WTC11 (cell line): ENCODE measurements at places on chromosomes 7 and 10.

- no peak overlapping the region for H3K4me3 ChIP-seq
- H3K27ac ChIP-seq = no peak overlapping the region
- peaks cover 10% of the 10 kb centered on the region; the same call in 1 of the 2 replicates for H3K27me3 ChIP-seq
- H3K4me1 ChIP-seq = peaks cover 4% of the 10 kb centered on the region
- H3K36me3 ChIP-seq = no peaks in the 10 kb centered on the region
Measured at GRCh38 chr10:966466-967235, 21.6 kb upstream of the GTPBP4 start.

DNA sequence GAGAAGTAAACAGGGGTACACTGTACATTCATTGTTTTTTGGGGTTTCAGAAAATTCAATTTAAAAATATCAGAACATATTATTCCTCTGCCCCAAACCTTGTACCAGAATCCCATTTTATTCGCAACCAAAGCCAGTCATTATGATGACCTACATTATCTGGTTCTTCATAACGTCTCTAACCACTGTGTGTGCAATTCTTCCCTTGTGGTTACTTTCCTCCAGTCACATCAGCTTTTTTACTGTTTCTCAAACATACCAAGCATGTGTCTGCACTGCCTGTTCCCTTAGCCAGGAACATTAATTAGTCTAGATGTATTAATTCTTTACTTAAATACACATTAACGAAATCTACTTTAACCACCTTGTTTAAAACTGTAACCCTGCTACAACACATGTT lies 64.8 kb downstream of the THSD7A start:
- H3K4me3 ChIP-seq = no peak overlapping the region
- no peaks in the 10 kb centered on the region for H3K4me1 ChIP-seq
- DNase-seq = no peak
- H3K27me3 ChIP-seq = no peaks in the 10 kb centered on the region
- no peaks in the 10 kb centered on the region for H3K36me3 ChIP-seq
- H3K27ac ChIP-seq = no peak overlapping the region

GRCh38 chr7:2231992-2232765 lies 566 bp downstream of the MAD1L1 start:
- H3K4me3 ChIP-seq = peak overlapping the region; percentile 87
- H3K27ac ChIP-seq = peak overlapping the region; percentile 82; the same call in 1 of the 2 replicates
- H3K4me1 ChIP-seq = peaks cover 13% of the 10 kb centered on the region
- no peaks in the 10 kb centered on the region for H3K27me3 ChIP-seq
- DNase-seq = peak; percentile 32
- H3K36me3 ChIP-seq = peaks cover 38% of the 10 kb centered on the region

GRCh38 chr10:101227429-101228152 lies 1.7 kb downstream of the LBX1 start:
- H3K36me3 ChIP-seq = no peaks in the 10 kb centered on the region
- no peak overlapping the region for H3K27ac ChIP-seq
- DNase-seq = no peak
- H3K4me3 ChIP-seq = peak overlapping the region; percentile 22

GRCh38 chr7:83486536-83486935 lies 162.4 kb downstream of the SEMA3E start:
- no peaks in the 10 kb centered on the region for H3K36me3 ChIP-seq
- no peak overlapping the region for H3K4me3 ChIP-seq

DNA sequence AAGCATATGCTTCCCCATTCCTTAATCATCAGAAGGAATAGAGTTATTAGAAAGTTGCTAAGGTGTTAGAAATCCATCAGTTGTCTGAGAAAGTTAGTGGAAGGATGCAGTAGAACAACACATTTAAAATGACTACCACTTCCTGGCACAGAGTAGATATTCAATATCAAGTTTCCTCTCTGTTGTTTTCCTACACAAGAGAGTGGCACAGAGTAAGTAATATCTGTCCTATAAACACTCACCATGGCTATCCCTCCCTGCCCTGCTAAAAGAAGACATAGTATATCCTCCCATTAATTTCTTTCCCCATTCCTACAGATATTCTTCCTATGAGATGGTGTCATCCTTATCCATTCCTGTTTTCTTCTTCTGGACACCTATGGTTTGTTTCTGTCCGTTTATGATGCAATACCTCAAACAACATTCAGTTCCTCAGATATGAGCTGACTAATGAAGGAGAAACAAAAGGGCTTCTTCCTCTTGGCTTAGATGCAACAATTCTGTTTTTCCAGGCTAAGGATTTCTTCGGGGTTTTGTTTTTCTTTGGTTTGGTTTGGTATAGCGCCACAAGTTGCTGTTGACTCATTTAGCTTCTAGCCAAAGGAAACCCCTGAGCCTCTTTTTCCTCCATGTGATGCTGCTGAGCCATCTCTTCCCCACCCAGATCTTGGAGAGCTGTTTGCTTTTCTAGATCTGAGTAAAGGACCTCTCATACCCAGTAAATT lies 32.9 kb upstream of the BPGM start:
- no peak overlapping the region for H3K4me3 ChIP-seq
- H3K4me1 ChIP-seq = no peaks in the 10 kb centered on the region
- no peak for DNase-seq
- H3K36me3 ChIP-seq = no peaks in the 10 kb centered on the region
- H3K27me3 ChIP-seq = peaks cover 20% of the 10 kb centered on the region

DNA sequence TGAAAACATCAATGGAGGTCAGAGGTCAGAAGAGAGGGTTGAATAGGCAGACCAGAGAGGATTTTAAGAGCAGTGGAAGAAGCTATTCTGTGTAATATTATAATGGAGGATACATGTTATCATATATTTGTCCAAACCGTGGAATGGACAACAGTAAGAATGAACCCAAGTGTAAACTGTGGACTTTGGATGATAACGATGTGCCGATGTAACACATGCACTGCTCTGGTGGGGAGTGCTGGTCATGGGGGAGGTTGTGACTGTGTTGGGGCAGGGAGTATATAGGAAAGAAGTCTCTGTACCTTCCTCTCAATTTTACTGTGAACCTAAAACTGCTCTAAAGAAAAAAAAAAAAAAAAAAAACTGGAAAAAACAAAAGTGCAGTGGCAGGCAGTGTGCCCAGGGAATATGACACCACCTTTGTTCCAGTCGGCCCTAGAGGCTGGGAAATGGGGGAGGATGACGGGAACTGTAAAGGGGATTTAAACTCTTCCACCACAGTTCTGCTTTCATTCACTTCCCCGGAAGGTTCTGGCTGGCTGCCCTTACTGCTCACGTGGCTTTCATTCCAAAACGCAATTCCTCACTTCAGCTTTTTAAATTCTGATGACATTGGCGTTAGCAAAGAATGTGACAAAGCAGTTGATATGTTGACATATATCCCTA lies 113.7 kb upstream of the ANKRD1 start:
- H3K27me3 ChIP-seq = peaks cover 8% of the 10 kb centered on the region
- H3K4me1 ChIP-seq = peaks cover 23% of the 10 kb centered on the region
- no peaks in the 10 kb centered on the region for H3K36me3 ChIP-seq

DNA sequence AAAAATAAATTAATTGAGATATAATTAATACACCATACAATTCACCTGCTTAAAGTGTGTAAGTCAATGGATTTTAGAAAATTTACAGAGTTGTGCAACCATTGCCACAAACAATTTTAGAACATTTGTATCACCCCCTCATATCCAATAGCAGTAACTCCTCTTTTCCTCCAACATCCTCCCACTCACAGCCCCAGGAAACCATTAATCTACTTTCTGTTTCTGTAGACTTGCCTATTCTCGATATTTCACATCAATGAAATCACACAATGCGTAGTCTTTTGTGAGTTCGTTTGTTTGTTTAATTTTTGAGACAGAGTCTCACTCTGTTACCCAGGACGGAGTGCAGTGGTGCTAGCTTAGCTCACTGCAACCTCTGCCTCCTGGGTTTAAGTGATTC lies 13.7 kb upstream of the HERC4 start:
- no peak overlapping the region for H3K4me3 ChIP-seq
- no peak for DNase-seq
- H3K27ac ChIP-seq = no peak overlapping the region
- peaks cover 18% of the 10 kb centered on the region for H3K4me1 ChIP-seq
- H3K27me3 ChIP-seq = no peaks in the 10 kb centered on the region

GRCh38 chr10:96678725-96679124 lies 41.6 kb downstream of the PIK3AP1 start:
- H3K27ac ChIP-seq = no peak overlapping the region
- DNase-seq = no peak
- H3K4me3 ChIP-seq = no peak overlapping the region
- no peaks in the 10 kb centered on the region for H3K27me3 ChIP-seq

DNA sequence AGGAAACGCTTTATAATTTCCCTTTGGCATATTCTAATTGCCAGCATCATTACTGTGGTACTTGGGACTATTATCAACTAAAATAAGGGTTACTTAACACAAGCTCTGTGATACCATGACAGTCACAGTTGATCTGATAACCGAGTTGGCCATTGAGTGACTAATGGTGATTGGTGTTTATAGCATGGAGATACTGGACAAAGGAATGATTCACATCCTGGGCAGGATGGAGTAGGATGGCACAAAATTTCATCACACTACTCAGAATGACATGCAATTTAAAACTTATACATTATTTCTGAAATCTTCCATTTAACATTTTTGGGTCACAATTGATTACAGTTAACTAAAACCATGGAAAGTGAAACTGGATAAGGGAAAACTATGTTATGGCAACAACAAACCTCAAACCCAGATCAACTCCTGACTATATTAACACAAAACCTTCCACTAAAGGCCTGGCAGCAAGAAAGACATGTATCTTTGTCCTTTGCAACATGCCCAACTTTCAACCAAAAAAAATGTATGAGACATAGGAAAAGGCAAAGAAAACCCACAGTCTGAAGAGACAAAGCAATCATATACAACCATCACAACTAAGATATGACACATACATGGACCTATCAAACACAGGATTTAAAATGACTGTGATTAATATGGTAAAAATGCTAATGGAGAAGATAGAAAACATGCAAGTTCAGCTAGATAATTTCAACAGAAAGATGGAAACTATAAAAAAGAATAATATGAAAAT lies 208.5 kb upstream of the NRP1 start:
- H3K27me3 ChIP-seq = no peaks in the 10 kb centered on the region
- peaks cover 5% of the 10 kb centered on the region; the same call in 1 of the 2 replicates for H3K4me1 ChIP-seq
- no peak overlapping the region for H3K4me3 ChIP-seq
- no peaks in the 10 kb centered on the region; the same call in 1 of the 2 replicates for H3K36me3 ChIP-seq
- no peak for DNase-seq

- peaks cover under 1% of the 10 kb centered on the region; the same call in 1 of the 2 replicates for H3K36me3 ChIP-seq
- no peak overlapping the region for H3K27ac ChIP-seq
- DNase-seq = no peak
- no peak overlapping the region for H3K4me3 ChIP-seq
- no peaks in the 10 kb centered on the region for H3K27me3 ChIP-seq
Measured at GRCh38 chr10:29151005-29151404, 137.9 kb upstream of the LYZL1 start.

- no peak overlapping the region for H3K4me3 ChIP-seq
- H3K4me1 ChIP-seq = peaks cover 16% of the 10 kb centered on the region; the same call in 1 of the 2 replicates
- no peaks in the 10 kb centered on the region for H3K27me3 ChIP-seq
- H3K36me3 ChIP-seq = no peaks in the 10 kb centered on the region
- no peak overlapping the region for H3K27ac ChIP-seq
Measured at GRCh38 chr10:112783351-112784021, 166.6 kb upstream of the TCF7L2 start.

- H3K27me3 ChIP-seq = no peaks in the 10 kb centered on the region; the same call in none of the 2 replicates
- H3K36me3 ChIP-seq = no peaks in the 10 kb centered on the region
- no peak overlapping the region for H3K4me3 ChIP-seq
- DNase-seq = no peak
- peaks cover 26% of the 10 kb centered on the region for H3K4me1 ChIP-seq
Measured at GRCh38 chr7:69768986-69769595, 170.8 kb downstream of the AUTS2 start.

DNA sequence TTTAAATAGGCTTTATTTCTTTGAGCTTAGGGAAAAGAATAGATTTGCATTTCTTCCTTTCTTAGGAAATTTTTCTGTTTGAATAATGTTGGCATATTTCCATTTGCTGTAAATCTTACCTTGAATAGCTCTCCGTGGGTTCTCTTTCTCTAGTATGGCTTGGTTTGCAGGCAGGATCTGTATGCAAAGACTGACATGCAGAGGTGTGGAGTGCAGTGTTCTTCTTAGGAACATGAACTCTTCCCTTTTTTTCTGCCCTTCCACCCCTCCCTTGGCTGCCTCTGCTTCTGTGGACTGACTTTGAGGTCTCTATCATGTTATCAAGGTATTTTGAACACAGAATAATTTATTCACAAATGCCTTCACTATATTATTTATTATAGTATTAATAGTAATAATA lies 222.8 kb downstream of the LHFPL3 start:
- DNase-seq = no peak
- H3K4me1 ChIP-seq = no peaks in the 10 kb centered on the region
- no peak overlapping the region for H3K4me3 ChIP-seq
- no peak overlapping the region for H3K27ac ChIP-seq
- peaks cover under 1% of the 10 kb centered on the region; the same call in 1 of the 2 replicates for H3K27me3 ChIP-seq
- peaks cover 5% of the 10 kb centered on the region for H3K36me3 ChIP-seq

DNA sequence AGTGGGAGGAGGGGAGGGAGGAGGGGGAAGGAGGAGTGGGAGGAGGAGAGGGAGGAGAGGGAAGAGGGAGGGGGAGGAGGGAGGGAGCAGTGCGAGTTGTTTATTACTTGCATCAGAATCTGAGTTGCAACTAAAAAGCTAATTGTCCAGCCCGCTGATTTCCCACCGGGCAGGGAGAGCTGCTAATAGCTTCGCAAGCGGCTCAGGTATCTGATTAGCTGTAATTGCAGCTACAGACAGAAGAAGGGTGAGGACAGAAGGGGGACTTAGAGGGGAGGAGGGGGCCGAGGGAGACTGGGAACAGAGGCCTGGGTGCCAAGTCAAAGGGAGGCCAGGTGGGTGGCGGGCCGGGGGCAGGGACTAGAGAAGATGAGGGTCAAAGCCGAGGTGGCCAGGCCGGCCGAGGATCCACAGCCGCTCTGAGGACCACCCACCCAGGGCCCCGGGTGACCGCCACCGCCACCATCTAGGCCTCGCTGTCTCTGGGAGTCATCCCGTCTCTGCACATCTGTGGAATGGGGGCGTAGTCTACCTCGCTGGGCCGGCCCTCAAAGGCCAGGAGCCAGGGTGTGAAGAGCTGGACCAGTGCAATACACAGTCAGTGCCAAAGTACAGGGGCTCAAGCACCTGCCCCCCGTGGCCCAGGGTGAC lies 54.2 kb downstream of the MICALL2 start:
- no peak overlapping the region for H3K27ac ChIP-seq
- no peak overlapping the region for H3K4me3 ChIP-seq
- peaks cover 41% of the 10 kb centered on the region for H3K27me3 ChIP-seq
- H3K36me3 ChIP-seq = no peaks in the 10 kb centered on the region

- H3K4me1 ChIP-seq = peaks cover 27% of the 10 kb centered on the region
- H3K4me3 ChIP-seq = no peak overlapping the region
- no peaks in the 10 kb centered on the region for H3K27me3 ChIP-seq
- H3K36me3 ChIP-seq = peaks cover 27% of the 10 kb centered on the region
- DNase-seq = no peak
- H3K27ac ChIP-seq = no peak overlapping the region
Measured at GRCh38 chr7:102427019-102427405, 6.4 kb upstream of the ORAI2 start.

GRCh38 chr7:24143547-24143946 lies 140.4 kb upstream of the NPY start:
- DNase-seq = no peak
- no peaks in the 10 kb centered on the region for H3K4me1 ChIP-seq
- no peaks in the 10 kb centered on the region for H3K36me3 ChIP-seq
- no peak overlapping the region for H3K27ac ChIP-seq
- H3K4me3 ChIP-seq = no peak overlapping the region

GRCh38 chr10:117137031-117137910 lies 799 bp downstream of the VAX1 start:
- peak overlapping the region; percentile 67 for H3K4me3 ChIP-seq
- peaks cover 54% of the 10 kb centered on the region for H3K4me1 ChIP-seq

- H3K4me3 ChIP-seq = no peak overlapping the region
- H3K27me3 ChIP-seq = no peaks in the 10 kb centered on the region
- peaks cover 13% of the 10 kb centered on the region for H3K36me3 ChIP-seq
Measured at GRCh38 chr7:40151504-40151903, 16.7 kb downstream of the SUGCT start.

- H3K27me3 ChIP-seq = no peaks in the 10 kb centered on the region
- H3K4me3 ChIP-seq = no peak overlapping the region
- no peak for DNase-seq
- H3K4me1 ChIP-seq = peaks cover 44% of the 10 kb centered on the region
- H3K36me3 ChIP-seq = no peaks in the 10 kb centered on the region
- H3K27ac ChIP-seq = no peak overlapping the region
Measured at GRCh38 chr7:127950233-127950935, 80.9 kb downstream of the LRRC4 start.
